ENCODE measurements at places on chromosomes 11 and 22.

DNA sequence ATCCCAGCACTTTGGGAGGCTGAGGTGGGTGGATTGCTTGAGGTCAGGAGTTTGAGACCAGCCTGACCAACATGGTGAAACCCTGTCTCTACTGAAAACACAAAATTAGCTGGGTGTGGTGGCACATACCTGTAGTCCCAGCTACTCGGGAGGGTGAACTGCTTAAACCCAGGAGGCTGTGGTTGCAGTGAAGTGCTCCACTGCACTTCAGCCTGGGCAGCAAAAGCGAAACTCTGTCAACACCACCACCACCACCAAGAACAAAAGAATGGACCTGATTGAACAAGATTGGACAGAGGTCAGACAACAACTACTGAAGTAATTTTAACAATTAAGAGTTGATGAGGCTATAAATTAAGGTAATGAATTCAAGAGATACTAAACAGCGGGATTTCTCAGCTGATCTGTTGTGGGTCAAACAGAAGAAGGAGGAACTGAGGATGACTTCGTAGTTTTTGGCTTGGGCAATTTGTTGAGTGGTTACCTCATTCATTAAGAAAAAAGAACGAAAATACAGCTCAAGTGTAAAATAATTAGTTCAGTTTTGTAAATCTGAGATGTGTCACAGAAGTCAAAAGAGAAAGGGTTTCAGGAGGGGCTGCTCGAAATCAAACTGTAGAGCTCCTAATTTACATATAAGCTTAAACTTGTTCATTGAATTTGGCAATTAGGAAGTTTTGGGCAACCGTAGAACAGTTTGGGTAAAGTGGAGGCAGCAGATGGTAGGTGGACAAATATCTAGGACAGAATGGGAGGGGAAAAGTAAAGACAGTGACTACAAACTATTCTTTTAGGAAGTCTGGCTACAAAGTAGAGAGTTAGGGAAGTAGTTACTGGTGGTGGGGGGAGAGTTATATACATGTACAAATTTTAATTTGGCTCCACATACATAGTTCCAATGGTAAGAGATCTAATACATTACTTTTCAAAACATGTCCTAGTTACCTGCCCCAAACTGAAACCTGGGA lies 4.5 kb downstream of the IL18 start:
- no peak for DNase-seq

DNA sequence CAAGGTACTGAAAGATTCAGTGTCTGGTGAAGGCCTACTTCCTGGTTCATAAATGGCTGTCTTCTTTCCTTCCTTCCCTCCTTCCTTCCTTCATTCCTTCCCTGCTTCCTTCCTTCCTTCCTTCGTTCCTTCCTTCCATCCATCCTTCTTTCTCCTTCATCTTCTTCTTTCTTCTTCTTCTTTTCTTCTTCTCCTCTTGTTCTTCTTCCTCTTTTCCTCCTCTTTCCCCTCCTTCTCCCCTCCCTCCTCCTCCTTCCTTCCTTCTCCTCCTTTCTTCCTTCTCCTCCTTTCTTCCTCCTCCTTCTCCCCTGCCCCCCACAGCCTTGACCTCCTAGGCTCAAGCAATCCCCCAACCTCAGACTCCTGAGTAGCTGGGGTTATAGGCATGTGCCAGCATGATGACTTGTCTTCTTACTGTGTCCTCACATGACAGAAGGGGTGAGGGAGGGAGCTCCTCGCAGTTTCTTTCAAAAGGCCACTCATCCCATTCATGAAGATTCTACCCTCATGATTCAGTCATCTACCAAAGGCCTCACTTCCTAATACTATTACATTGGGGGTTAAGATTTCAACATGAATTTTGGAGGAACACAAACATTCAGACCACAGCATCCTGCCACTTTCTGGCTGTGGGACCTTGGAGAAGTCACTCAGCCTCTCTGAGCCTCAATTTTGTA lies 22.6 kb upstream of the CCDC134 start:
- DNase-seq: no peak

- DNase-seq: no peak
Measured at GRCh38 chr11:58968251-58968711, 29.0 kb downstream of the GLYATL1 start.

DNA sequence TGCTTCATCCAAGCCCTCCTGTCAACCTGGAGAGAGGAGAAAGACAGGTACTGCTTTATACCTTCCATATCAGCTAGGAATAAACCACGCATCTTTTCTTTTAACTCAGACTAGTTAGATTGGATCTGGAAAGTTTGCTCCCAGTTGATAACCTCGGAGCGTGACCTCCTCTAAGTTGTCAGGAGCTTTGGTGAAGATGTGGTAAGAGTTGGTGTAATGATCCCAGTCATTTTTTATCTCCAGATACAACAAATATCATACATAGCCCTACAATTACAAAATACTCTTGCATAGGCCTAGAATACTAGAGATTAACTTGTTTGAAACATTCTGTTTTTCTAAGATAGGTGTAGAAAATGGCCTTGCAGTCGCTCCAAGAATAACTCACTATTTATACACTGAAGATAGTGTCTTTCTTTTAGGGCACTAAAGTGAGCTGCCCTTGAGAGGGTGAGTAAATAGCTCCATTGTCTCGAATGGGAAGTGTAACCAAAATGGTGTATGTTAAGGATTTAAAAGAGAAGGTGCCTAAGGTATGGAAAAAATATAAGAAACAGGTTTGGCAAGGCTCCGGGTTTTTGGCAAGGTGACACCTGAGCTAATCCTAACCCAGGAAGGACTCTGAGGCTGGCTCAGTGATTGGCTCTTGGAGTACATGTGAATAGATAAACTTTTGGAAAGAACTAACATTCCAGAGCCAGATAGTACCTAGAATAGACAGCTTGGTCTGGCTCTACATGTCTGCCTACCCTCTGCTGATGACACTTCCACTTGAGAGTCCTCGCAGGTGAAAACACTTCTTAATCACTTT lies 59.4 kb downstream of the GLYATL1 start:
- no peak for DNase-seq

DNA sequence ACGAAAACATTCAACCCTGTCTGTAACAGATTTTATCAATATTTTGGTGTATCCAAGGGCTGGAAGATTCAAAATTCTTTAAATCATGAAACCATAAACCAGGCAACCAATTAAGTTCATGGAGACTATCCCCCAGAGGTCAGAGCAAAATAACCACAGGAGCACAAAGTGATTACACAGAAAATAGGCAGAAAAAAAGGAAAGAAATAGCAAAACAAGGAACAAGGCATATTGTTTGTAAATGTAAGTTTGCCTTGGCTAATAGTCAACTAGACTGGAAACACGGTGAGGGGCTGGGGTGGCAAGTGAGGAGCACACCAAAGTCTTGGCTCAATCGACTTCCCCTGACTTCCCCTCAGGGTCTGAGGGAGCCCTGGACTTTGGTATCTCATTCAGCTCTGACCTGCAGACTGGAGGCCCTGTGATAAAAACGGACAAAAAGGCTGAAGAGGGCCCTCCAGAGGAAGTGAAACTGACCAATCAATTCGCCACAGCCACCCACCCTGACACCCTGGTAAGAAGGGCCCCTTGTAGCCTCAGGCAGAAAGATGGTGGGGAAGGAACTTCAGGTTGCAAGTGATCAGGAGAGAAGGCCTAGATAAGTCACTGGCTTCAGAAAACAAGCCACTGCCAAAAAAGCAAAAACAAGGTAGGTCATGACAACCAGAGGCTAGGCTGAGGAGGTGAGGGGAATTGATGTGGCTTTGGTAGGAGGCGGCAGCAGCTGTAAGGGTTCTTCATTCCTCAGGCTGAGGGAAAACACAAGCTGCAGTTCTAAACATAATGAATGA lies 1.8 kb downstream of the SIK3 start:
- no peak for DNase-seq

- peak; percentile 36 for DNase-seq
Measured at GRCh38 chr11:73384872-73385689, 8.9 kb downstream of the RELT start.

GRCh38 chr11:72759468-72759985 lies 7.3 kb upstream of the ARAP1 start:
- no peak for DNase-seq

GRCh38 chr11:113014262-113015097 lies 53.3 kb downstream of the NCAM1 start:
- DNase-seq: no peak

GRCh38 chr11:28537822-28538221 lies 429.6 kb downstream of the METTL15 start:
- no peak for DNase-seq

GRCh38 chr11:567011-567628 lies 6.3 kb downstream of the RASSF7 start:
- DNase-seq: no peak

- no peak for DNase-seq
Measured at GRCh38 chr11:70490208-70490607, 91.9 kb downstream of the CTTN start.

DNA sequence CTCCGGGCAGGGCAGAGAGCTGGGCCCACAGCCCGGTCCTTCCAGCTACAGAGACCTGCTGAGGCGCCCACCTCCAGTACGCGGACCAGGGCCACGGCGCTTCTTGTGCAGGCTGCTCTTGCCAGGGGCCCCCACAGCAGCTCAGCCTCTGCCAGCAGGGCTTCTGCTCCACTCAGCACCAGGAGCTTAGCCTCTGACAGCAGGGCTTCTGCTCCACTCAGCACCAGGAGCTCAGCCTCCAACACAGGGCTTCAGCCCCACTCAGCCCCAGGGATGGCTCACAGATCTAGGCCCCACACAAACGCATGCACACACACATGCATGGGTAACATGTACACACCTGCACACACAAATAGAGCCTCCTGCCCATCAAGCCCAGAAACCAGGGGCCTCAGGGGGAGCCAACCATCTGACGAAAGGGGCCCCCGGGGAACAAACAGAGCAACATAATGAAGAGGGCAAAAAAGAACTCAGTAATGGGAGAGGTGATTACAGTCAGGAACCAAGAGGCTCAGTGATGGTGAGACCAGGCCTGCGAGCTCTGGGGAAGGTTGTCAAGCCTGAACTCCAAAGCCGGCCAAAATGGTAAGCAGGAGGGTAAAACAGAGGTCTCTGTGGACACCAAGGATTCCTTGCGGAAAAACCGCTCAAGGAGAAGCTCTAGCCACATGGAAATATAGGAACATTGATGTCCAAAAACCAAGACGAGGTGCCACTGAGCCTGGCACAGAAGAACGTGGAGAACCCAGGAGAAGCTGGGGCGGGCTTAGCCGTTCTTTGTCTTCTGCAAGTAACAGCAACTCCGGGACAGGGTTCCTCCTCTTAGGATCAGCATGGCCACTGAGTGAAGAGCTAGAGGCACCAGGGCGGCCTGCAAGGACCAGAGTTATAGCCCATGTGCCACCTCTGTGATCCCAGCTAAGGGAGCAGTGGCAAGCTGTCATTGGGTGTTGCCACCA lies 46.5 kb downstream of the GNB1L start:
- no peak for DNase-seq

DNA sequence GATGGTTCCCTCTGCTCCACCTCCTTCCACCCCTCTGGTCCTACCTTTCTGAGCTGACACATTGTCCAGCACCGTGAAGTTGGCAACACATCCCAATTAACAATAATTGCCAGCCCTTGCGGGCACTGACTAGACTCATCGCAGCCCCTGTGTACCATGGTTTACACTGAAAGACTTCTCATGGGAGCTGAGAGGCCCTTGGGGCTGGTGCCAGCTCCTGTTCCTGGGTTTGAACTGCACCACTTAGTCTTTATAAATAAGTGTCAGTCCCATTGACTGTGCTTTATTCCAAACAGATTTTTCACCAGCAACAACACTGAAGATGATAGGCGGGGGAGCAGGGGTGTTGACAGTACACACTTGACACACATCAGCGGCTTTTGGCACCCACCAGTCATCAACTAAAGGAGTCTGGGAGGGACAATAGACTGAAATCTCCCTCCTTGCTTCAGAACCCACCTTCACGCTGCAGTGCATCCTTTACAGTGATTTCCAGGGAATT lies 447.3 kb downstream of the NTM start:
- no peak for DNase-seq

DNA sequence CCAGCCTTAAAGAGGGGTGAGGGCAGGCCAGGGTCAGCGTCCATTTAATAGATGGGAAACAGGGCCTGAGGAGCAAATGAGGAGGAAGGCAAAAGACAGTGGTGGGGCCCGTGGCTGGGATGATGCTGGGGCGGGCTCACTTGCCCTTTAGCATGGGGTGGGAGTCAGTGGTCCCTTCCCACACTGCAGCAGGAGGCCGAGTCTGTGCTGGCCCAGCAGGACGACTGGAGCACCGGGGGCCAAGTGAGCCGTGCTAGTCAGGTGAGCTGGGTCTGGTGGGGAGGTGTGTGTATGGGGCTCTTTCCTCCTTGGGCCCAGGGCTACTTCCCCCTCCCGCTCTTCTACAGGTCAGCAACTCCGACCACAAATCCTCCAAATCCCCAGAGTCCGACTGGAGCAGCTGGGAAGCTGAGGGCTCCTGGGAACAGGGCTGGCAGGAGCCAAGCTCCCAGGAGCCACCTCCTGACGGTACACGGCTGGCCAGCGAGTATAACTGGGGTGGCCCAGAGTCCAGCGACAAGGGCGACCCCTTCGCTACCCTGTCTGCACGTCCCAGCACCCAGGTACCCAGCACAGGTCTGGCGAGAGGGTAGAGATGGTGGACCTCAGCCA lies 12.8 kb downstream of the SCYL1 start:
- no peak for DNase-seq

- no peak for DNase-seq
Measured at GRCh38 chr11:117488996-117489952, 161.6 kb downstream of the CEP164 start.

GRCh38 chr22:27382947-27383346 lies 418.6 kb downstream of the MN1 start:
- no peak for DNase-seq

GRCh38 chr22:38138961-38139360 lies 28.5 kb upstream of the BAIAP2L2 start:
- DNase-seq: no peak

- DNase-seq: no peak
Measured at GRCh38 chr11:67413266-67413849, 2.1 kb upstream of the CARNS1 start.

GRCh38 chr22:17366830-17367229 lies 2.4 kb upstream of the CECR2 start:
- DNase-seq: peak; percentile 7

- no peak for DNase-seq
Measured at GRCh38 chr11:36330411-36330810, 34.3 kb downstream of the PRR5L start.

DNA sequence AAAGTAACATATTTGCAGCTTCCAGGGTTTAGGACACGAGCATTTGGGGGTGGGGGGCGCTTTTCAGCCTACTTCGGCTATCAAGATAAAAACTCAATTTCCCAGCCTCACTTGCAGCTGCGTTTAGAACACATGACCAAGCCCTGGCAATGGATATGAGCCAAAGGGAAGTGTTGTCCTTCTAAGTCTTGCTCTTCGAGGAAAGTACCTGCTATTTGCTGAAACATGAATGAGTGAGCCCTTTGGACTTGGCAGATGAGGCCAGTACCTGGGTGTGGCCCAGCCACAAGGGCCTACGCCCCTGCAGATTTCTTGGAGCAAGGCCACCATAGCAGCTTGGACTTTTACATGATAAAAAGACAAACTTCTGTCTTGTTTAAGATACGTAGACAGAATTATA lies 60.2 kb upstream of the SORL1 start:
- no peak for DNase-seq
